ENCODE measurements at places on chromosomes 5 and 9.

GRCh38 chr9:129198319-129199043 lies 20.4 kb upstream of the IER5L start:
- peak; percentile 36 for DNase-seq

- DNase-seq = no peak
Observed at GRCh38 chr5:122187426-122187825, 58.1 kb downstream of the ZNF474 start.

DNA sequence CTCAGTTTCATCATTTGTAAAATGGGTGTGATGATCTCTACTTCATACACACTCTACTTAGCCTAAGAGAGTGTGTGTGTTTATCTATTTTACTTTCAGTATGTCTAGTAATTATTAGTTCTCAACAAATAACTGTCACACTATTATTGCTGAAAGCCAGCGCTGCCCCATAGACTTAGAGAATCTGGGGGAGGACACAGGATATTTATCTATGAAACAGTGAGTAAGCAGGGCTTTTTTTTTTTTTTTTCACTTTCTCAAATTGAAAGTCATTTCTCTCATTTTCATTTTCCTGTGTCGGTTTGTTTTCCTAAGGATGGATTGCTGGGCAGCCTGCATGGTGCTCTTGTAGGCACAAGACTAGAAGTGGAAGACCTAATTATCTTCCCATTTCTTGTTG lies 248.4 kb upstream of the RPS23 start:
- no peak for DNase-seq

- peak; percentile 75 for DNase-seq
Observed at GRCh38 chr9:32395510-32396216, 11.2 kb downstream of the ACO1 start.

- DNase-seq = no peak
Observed at GRCh38 chr5:56290378-56291078, 57.4 kb upstream of the ANKRD55 start.

DNA sequence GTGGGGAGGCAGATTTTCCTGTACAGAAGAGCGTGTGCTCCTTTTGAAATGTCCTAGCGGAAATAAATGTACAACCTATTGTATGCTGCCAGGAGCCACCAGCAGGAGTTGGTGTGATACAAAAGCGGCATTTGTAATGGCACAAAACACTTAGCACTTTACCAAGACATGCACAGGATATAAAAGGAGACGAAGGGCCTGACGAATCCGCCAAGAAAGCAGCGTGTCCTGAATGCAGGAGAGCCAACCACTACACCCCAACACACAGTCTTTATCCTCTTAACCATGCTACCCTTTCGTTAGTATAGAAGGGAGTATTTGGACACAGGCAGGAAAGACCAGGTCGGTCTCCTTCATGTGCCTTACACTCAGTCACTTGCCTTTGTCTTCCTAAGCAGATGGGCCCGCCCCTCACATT lies 218.1 kb downstream of the TRIM32 start:
- DNase-seq = no peak

DNA sequence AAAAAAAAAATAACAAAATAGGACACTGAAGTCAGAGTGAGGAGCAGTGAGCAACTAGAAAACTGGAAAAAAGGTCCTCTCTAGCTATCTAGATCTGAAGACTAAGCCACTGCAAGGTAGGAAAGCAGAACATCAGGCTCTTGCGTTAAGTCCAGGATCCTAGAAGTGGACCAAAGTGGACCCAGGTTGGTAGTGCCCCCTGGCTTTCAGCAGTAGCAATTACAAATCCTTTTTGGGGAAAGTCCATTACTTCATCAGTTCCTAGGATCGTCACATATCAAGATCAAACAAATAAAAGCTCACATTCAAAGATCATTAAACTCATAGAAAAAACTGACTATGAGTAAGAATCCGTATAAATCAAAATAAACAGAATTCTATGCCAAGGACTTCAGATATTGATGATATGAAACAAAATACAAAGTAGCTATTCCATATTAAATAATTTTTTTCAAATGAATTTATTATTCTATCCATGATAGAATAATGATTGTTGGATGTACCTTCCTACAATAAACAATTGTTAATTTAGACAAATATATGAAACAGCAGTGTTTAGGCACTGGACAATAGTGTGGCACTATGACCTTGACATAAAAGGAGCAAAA lies 6.5 kb upstream of the RICTOR start:
- peak; percentile 54 for DNase-seq
